ENCODE measurements at places on chromosomes 11 and 22.

- no peak for DNase-seq
Observed at GRCh38 chr11:44943118-44943517, 7.6 kb downstream of the TP53I11 start.

DNA sequence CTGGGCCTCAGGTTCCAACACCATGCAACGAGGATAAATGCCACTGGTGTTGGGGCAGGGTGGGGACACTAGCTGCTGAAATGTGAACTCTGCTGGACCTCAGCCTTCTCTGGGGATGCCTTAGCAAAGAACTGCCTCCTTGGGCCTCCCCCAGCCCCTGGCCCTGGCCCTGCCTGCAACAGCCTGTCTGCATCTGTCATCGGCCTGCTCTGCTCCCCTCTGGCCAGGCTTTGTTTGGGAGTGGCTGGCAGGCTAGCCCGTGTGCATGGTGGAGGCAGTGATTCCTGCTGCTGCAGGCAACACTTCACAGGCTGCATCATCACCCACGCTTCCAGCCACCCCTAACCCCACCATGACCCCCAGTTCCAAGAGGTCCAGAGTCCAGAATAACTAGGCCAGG lies 11.5 kb upstream of the MYOD1 start:
- DNase-seq = no peak

GRCh38 chr11:20046416-20046815 lies 113.9 kb downstream of the DBX1 start:
- DNase-seq = no peak

- DNase-seq = no peak
Observed at GRCh38 chr11:104524254-104524653, 360.3 kb upstream of the PDGFD start.

DNA sequence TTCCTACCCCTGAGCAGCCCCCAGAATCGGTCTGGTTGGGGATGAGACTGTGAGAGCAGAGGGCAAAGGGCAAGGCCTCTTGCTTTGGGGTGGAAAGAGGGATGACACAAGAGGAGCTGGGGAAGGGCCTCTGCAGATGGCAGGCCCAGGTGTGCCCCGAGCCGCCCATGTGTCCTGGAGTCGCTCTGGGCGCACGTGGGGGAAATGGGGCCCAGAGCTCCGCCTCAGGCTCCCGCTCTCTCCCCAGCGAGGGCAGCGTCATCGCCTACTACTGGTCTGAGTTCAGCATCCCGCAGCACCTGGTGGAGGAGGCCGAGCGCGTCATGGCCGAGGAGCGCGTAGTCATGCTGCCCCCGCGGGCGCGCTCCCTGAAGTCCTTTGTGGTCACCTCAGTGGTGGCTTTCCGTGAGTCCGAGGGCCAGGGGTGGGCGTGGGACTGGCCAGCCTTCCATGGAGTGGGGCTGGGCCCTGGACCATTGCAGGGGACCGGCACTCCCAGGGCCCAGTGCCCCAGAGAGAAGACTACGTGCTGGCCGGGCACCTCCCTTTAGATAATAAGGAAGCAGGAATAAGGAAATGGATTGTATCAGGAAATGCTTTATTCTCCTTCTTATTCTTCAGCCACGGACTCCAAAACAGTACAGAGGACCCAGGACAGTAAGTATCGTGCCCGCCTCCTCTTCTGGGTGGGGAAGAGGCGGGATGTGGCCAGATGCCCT lies 30.1 kb downstream of the ST14 start:
- DNase-seq = no peak

- DNase-seq = no peak
Observed at GRCh38 chr11:35078470-35078735, 60.6 kb upstream of the CD44 start.

- peak; percentile 12 for DNase-seq
Observed at GRCh38 chr22:35742342-35743100, 24.8 kb downstream of the APOL5 start.

DNA sequence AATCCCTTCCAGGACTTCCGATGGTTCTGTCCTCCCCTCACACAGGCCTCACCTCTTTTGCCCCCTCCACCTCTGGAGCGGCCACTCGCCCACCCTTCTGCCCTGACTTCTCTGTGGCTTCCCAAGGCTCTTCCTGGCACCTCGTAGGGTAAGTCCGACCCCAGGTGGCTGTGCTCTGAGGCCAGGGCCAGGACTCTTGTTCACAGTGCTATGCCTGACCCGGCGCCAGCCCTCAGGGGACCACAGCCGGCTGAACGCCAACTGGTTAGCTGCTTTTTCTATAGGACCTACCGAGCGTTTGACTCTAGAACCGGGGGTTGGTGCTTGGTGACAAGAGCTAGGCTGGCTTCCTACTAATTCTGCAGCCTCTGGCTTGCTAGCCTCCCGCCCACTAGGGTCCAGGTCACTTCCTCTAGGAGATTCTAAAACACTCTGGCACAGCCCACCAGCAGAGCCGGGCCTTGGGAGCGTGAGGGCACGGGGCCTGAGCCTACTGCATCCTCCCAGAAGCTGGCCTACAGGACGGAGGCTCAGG lies 28.4 kb upstream of the KCNQ1OT1 start:
- DNase-seq = no peak

Measured in HS-27A (cell line).